Renal pelvis (tissue), 12 donors: ENCODE measurements at places on chromosomes 1 and 21.
A peak's percentile ranks its signal among the peaks of the same experiment; 100 is the strongest.

GRCh38 chr1:235102993-235103411, 25.6 kb downstream of the TOMM20 start:
- peak; percentile 67 for DNase-seq

DNA sequence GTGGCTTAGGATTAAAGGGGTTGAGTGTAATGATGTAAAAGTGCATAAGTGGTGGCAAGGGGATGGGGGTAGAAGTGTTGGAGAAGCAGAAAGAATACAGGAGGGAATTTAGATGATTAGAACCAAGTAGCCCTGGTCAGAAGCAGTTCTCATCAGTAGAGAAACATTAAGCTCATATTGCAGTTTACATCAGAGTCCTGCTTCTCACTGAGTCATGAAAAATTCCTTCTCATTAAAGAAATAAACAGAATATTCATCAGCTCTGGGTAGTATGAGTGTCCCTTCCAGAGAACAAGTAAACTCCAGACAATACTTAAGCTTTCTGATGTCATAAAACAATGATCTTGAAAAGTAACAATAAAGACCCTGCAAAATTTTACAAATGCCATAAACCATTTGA, 36.5 kb downstream of the LRRIQ3 start:
- no peak for DNase-seq

- DNase-seq, result no peak
Observed at GRCh38 chr1:161185282-161185682, 8.0 kb upstream of the B4GALT3 start.

DNA sequence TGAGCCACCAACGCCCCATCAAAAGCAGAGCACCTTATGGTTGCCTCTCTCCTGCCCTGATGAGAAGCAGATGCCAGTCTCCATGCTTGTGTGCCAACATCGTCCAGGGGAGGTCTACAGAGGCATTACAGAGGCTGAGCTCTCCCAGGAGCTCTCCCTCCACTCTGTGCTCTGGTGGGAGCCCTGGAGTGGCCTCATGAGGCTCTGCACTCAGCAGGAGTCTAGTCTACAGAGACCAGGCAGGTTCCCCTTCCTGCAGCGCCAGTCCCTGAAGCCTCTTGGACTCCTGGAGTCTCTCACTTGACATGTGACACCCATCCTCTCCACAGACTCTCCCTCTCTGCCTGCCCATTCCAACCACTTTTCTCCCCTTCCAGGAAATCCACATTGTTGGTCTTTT, 3.4 kb downstream of the DCST1 start:
- no peak for DNase-seq

DNA sequence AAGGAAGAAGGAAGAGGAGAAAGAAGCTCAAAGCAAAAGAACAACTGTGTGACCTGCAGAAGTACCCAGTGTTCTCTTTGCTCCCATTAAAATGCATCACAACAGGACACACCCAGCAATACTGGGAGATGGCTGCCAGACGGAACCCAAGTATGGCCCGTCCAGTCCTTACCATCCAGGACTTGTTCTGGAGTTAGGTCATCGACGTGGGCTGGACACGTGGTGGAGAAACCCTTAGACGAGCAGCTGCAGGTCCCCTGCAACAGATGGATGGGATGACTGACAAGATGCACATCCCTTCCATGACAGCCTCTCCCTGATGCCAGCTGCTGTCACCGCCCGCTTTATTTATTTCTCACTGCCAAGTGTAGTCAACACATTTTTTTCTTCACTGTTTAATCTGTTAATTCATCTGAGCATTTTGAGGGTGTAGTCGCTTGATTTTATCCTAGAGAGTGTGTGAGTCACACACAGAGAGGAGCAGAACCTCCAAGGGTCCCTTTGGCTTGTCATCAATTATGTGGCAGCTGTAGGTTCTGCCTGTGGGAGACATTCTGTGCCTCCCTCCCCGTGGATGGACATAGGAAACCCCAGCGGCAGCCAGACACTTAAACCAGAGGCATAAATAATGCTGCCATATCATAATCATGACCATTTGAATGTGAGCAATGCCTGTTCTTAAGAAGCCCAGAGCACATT, 80.9 kb downstream of the ABCA4 start:
- DNase-seq, result no peak

- no peak for DNase-seq
Observed at GRCh38 chr1:113898241-113898814, 6.3 kb downstream of the AP4B1 start.
